COLO829 (cell line): ENCODE measurements at places on chromosomes 2 and 18.

DNA sequence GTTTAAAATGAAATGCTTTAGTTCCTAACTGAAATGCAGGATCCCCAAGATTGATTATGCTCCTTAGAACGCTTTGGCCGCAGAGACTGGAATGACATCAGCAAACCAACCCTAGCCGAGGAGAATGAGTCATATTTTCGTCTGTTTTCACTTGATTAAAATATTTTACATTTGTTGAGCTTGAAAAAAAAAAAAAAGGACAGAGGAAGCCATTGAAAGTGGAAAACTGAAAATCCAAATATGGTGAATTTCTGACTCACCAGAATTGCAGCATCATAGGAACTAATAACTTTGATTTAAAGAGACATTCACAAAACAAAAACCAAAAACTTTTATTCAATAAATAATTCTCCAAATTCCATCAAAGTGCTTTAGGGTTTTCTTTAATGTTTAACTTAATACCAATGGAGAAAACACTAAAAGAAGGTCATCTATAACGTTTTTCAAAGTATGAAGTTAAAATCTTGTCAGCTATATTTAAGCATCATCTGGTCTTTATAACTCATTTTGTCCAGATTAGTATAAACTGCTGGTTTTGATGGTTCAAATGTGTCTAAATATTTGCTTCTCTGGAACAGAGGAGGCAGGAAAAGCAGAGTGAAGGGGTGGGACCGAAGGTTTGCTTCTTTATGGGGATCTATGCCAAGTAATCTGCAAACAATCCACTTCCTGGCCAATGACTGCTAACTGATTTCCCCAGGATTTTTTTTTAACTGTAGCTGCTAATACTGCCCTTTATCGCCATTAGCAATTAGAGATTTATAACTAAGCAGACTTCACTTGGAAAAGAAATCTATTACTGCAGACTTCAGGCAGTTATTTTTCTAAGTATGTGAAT is 30.9 kb upstream of the COL5A2 start:
- DNase-seq = peak; percentile 62

GRCh38 chr18:76524900-76525698 is 30.1 kb upstream of the ZNF516 start:
- DNase-seq = peak; percentile 72

GRCh38 chr2:160616149-160616548 is 122.5 kb upstream of the RBMS1 start:
- no peak for DNase-seq

GRCh38 chr2:117832905-117833613 is 18.6 kb downstream of the DDX18 start:
- no peak for DNase-seq

DNA sequence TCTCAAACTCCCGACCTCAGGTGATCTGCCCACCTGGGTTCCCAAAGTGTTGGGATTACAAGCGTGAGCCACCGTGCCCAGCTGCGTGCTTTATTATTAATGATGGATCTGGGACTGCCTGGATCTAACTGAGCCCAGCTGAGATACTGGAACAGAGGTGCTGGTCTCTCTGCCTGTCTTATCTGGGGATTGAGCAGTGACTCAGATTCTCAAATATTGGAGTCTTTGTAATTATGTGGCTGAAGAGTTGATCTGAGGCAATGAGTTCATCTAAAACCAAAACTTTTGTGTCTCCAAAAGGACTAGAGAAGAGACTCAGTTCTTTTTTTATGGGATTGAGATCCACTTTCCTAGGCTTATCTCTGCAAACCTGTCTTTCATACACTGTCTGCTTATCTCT is 16.3 kb downstream of the PLEKHB2 start:
- DNase-seq = no peak

GRCh38 chr2:12728221-12728777 is 11.6 kb downstream of the TRIB2 start:
- DNase-seq = no peak

DNA sequence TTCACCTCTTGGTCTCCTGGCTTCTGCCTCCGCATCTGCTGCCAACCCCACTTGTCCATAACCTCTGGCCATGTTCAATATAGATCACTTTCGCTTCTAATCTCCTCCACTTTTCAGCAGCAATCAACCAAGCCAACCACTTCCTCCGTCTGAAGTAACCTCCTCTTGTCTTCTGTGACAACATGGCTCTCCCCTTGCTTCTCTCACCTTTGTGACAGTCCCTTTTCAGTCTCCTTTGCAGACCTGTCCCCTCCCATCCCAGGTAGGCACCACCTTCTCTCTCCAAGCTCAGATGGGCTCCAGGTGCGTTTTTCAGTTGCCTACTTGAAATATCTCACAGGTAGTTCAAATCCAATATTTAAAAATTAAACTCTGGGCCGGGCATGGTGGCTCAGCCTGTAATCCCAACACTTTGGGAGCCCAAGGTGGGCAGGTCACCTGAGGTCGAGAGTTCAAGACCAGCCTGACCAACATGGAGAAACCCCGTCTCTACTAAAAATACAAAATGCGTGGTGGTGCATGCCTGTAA is 4.7 kb upstream of the PSD4 start:
- DNase-seq = no peak

DNA sequence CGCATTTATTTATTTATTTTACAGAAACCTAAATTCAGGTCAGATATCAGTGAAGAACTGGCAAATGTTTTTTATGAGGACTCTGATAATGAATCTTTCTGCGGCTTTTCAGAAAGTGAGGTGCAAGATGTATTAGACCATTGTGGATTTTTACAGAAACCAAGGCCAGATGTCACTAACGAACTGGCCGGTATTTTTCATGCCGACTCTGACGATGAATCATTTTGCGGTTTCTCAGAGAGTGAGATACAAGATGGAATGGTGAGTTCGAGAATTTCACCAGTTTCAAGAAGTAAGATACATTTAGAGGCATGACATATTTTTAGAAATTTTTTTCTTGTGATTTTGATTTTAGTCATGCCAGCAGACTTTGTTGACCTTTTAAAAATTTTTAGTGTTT is 4.6 kb downstream of the CDCA7 start:
- no peak for DNase-seq

DNA sequence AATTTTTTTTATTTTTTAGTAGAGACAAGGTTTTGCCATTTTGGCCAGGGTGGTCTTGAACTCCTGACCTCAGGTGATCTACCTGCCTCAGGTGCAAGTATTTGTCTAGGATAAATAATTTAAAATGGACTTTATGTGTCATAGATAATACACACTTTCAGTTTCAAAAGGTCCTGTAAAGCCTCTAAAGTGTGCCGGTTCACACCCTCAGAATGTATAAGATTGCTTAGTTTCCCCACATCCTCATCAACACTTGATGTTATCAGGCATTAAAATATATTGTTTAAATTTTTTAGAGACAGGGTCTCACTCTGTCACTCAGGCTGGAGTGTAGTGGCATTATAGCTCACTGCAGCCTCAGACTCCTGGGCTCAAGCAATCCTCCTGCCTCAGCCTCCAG is 170.5 kb downstream of the ANKRD44 start:
- DNase-seq = no peak

DNA sequence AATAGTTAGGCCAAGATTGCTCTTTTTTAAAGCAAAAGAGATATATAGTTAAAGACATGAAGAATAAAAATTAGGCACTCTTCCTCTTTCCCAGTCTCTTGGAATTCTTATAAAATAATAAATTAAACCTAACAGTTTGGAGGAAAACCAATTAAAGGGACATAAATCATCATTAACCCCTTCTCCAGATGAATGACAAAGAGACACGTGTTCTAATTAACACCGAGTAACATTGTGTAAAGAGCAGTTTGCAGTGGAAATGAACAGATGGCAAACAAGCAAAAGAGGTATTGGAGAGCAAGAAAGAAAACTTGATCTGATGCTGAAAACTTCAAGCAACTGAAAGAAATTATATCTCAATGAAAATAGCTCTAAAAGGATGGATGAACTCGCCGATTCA is 48.4 kb downstream of the BCL2 start:
- no peak for DNase-seq

- DNase-seq = no peak
Observed at GRCh38 chr2:2763351-2764000, 432.4 kb upstream of the MYT1L start.

DNA sequence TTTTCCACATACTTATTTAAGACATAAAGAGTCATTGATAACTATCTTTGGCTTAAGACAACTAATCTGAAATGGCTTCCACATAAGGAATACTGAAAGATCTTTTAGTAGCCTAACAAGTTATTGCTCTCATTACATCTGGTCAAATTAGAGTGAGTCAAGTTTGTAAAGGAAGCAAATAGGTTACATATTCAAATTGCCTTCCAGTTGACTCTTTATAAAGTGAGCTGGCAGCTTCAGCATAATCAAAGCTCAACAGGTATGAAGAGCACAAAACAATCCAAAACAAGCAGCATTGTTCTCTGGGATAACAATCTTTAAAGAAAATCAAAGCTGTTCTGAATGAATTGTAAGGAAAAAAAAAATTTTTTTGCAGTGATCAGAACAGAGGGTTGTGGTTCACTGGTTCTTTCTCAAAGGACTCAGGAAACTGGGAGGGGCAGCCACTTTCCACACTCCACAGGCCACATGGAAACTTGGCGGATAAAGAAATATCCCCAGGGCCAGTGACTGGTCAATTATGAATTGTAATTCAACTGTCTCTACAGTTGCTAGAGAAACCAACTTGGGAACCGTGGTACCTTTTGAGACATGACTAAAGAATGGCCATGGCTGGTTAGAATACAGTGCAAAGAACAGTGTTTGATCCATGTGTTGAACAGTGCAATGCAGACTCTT is 369.3 kb upstream of the KCNH7 start:
- DNase-seq = no peak

- no peak for DNase-seq
Observed at GRCh38 chr2:233813236-233814055, 35.3 kb downstream of the MROH2A start.

DNA sequence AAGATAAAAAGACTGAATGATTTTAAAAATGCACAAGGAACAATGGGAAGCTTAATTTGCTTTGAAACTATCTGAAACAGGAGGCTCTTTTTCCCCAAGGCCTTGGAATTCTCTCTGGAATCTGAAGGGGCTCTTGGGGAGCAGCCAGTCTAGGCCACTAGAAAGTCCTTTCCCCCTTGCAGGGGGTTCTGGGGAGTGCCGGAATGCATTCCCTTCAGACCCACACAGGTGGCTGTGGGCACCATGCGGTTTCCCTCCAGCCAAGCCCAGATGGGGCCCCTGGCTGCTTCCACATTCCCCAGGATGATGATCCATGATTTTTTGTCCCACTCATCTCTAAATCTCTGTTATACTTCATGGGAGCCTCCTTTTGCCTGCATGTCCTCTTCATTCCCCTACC is 10.7 kb downstream of the GPR45 start:
- DNase-seq = no peak

DNA sequence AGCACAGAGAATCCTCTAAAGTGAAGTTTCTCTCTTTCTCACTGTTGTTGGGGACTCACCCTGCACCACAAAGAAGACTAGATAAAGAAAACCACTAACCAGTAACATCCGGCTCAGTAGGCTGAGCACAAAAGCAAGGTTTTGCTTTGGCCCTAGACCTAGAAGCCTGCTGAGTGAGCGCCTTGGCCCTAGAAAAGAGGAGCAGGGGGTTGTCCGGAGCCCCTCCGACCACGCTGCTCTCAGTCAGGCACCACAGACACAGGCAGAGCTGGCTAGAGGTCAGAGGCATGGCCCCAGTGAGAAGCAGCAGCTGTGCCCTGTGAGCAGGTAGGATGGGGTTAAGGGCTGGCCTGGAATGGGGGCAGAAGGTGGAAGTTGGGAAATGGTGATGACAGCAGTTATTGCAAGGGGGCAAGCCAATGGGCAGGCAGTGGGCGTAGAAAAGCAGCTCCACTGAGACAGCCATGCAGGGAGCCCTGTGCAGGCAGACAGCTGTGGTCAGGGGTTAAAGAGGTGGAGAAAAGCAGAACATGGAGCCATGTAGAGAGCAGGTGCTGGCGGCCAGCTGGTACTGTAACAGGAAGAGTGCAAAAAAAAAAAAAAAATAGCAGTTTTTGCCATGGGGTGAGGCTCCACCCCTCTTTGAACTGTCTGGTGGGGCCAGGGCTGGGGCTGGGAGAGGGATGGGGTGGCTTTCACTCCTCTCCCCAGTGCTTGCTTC is 36.9 kb upstream of the SLC14A1 start:
- DNase-seq = no peak

- peak; percentile 25 for DNase-seq
Observed at GRCh38 chr18:22169889-22170420, 566 bp downstream of the GATA6 start.

DNA sequence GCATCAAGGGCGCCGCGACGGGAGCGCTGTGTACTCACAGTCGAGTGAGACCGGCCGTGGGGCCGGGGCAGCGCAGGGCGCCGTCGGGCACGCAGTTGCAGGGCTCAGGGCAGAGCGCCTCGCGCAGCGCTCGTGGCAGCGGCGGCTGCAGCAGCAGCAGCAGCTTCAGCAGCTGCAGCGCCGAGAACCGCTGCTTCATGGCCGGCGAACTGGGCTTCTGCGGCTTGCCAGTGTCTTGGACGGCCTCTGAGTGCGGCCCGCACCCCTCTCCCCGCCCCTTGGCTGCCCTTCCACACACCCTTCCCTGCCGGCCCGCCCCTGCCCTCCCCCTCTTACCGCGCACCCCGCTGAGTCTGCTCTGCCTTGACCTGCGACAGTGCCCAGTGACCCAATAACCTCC is at the start of gene LHCGR:
Gene LHCGR (minus strand): TSS at position 252 of the 400 bp plus-strand sequence. CDS start 53 bp downstream, at position 199.
- DNase-seq = no peak

DNA sequence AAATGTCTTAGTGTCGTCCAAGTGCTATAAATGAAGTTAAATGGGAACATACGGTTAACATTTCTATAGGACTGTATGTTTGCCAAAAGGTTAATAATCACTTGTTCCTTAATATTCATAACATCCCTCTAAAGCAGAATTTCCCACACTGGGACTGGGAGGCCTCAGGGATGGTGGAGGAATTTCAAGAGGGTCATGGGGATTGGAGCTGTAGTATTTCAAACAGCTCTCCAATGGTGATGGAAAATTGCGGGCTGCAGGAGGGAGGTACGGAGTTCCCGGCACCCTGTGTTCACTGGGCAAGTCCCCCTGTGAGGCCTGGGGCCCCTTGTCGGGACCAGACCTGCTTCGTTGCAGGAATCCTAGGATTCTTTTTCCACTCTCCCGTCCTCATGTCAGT is 39.8 kb upstream of the CTAGE1 start:
- no peak for DNase-seq

DNA sequence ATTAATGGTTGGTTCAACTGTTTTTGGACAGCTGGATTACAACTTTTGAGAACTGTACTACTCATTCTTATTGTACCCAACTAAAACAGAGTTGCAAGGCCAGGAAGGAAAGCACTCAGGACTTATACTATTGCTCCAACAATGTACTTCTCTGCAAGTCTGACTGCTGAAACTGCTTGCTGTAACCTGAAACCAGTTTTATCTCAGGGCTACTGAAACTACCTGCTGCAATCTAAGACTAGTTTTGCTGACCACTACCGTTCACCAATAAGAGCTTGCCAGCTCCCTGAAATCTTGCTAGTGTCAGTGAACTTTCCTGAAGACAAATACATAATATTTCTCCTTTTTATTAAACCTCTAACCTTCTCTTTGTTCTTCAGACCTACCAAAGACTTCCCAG is 157.3 kb downstream of the CDCA7 start:
- no peak for DNase-seq
